Stimulated activated memory B cell treated with anti-CD40 and anti-IgM and Interleukin-4, amounts not matched to agents 10 μg/mL and 1 μg/mL and 100 μg/mL, for 72 hours (primary cell): ENCODE measurements at places on chromosomes 6 and 20.

GRCh38 chr20:59816146-59816738 lies 117.2 kb downstream of the SYCP2 start:
- no peak for ATAC-seq

DNA sequence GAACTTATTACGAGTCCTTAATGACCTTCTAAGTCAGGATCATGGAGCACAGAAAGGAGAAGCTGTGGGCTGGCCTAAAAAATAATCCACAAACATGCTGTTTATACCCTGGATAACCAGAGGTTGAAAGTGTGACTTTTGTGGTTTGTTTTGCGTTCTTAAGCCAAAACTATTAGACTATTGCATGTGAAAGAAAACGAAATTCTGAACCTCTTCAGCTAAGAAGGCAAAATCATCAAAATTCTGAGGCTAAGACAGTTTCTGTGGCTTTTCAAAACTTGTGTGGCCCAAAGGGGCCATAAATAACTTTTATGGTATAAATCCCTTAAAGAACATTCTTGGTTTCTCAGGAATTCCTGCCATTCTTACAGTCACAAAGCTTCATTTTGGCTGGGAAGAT lies 251.0 kb downstream of the UST start:
- no peak for ATAC-seq

- no peak for ATAC-seq
Measured at GRCh38 chr6:5403076-5403475, 141.8 kb downstream of the FARS2 start.

DNA sequence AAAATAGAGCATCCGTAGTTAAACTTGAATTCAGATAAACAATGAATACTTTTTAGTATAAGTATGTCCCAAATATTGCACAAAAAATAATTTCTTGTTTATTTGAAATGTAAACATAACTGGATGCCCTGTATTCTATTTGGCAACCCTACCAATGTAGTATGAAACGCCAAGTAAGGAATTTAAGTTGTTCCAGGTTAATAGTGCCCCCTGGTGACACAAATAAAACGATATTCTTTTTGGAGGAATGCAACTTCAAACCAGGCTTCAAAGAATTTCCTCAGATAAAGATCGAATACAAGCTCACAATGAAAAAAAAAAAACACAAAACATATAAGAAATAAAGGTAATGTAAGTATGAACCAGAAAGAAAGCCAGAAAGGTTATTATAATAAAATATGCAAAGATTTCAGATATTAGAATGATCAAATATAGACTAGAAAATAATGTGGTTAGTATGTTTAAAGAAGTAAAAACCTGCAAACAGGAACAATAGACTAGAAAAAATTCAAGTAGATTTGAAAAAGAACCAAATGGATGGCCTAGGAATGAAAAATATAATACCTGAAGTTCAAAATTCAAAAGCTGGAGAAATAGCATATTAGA lies 18.4 kb upstream of the AKAP7 start:
- ATAC-seq, result no peak

DNA sequence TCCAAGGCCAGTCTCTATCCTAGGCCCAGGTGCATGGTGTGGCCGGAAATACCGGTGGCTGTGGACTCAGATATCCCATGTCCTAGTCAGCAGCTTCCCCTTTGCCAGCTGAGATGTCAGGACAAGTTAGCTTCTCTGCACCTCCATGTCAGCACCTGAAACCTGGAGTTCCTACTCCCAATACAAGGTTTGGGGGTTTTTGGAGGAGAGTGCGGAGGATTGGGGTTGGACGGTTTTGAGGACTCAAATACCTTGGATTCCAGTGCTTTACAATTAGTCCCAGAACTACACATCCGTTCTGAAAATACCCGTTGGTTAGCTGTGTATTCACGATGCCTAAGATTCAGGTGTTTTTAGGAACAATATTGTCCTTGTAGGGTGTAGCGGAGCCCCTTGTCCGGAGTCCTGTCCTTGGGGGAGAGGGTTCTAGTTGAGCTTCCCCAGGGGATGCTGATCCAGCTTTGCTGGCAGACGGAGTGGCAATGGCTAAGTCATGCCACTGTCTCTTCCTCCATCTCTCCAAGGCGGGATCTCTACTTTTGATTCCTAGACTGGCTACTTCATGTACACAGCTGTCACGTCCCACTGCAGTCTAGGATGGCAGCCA lies 45.0 kb downstream of the ADNP start:
- no peak for ATAC-seq

GRCh38 chr20:4749326-4749725 lies 27.6 kb downstream of the PRND start:
- no peak for ATAC-seq

DNA sequence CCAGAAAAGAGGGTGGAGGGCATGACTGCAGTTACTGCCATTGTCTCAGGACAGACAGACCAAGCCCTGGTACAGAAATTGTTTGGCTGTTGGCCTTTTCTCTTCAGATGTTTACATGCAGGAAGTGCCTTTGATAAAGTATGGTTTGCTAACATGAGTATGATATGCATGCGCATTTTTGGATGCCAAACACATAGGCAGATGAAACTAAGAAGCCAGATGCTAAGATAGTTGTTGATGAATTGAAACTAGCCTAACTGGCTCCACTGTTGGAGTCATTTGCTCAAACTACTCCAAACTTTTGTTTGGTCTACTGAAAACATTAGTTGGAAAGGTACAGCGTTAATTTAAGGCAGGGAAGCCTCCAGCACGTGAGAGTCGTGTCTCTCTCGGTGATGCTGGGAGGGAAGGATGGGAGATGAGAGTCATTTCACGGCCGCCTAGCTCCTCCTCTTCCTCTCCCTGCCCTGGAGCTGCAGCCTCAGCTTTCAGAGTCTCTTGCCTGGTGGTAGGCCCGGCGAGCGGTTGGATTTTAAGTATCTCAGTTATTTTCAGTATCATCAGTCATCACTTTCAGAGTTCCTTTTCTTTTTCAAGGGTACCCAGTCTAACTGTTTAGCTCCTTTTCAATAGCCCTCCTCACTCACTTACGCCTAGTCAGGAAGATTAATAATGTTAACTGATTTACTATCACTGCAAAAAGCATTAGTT lies 29.7 kb downstream of the RREB1 start:
- ATAC-seq, result peak; percentile 67

DNA sequence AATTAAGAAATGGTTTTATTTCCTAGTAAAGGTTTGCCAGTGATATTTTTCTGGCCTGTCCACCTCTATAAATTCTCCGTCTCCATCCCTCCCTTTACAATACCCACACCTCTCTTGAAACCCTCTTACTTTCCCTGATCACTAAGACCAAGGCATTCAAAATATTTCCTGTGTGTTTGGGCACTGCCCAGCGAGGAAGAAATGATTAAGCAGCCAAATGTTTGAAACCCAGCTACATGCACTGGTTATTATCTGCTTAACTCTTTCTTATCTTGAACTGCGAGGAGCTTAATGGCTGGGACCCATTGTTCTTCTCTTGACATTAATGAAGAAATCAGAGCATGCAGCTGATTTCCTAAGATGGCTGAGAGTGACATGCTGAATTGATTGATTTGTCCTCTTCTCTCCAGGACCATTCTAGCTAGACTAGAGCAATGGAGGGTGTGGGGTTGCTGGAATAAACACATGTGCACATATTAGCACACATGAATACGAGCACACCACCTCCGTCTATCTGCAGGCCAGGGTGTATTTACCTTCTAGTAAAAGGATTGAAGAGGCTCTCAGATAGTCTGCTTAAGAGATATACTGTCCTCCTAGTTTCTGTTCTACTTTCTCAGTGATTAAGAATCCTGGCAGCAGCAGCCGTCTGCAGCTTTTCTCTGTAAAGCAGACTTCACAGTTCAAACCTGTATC lies 46.1 kb upstream of the PRDM1 start:
- ATAC-seq, result no peak

DNA sequence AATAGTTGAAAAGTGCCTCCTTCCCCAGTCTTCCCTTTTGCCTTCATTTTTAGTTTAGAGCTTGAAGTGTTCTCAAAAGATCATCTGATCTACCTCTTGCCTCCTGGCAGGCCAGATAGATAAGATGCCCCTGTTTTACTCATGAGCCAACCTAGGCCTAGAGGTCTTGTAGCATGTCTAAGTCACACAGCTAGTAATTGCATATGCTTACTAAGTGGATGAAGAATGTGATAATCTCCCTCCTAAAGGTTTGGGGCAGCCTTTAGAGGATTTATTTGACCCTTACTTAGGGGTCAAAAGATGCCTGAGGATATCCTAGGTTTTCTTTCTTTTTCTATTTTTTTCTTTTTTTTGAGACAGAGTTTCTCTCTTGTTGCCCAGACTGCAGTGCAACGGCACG lies 2.1 kb downstream of the C6orf141 start:
- ATAC-seq, result no peak

- ATAC-seq, result no peak
Measured at GRCh38 chr6:3727036-3727435, 24.5 kb downstream of the PXDC1 start.

DNA sequence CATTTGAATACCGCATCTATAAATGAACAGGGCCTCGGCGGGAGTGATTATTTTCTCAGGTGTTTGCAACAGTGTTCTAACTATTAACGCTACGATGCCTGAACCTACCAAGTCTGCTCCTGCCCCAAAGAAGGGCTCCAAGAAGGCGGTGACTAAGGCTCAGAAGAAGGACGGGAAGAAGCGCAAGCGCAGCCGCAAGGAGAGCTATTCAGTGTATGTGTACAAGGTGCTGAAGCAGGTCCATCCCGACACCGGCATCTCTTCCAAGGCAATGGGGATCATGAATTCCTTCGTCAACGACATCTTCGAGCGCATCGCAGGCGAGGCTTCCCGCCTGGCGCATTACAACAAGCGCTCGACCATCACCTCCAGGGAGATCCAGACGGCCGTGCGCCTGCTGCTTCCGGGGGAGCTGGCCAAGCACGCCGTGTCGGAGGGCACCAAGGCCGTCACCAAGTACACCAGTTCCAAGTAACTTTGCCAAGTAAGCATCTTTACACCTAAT lies 70.9 kb downstream of the HFE start:
- ATAC-seq, result peak; percentile 80

DNA sequence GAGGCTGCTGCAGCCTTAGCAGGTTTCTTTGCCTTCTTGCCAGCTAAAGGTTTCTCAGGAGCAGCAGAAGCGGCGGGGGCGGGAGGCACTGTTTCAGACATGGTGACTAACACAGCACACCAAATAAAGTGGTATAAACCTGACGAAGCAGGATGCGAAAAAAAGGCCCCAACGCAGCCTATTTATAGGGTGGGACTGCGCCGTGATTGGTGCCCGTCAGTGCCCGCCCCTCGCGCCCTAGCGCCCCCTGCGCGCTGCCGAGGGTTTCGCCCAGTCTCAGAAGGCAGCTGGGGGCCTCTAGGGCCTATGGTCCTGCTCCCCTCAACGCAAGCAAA lies 55.0 kb downstream of the TRIM38 start:
- ATAC-seq, result no peak

GRCh38 chr6:155187994-155188706 lies 75.7 kb upstream of the CLDN20 start:
- no peak for ATAC-seq

- no peak for ATAC-seq
Measured at GRCh38 chr6:42251911-42252637, 34.4 kb upstream of the MRPS10 start.

DNA sequence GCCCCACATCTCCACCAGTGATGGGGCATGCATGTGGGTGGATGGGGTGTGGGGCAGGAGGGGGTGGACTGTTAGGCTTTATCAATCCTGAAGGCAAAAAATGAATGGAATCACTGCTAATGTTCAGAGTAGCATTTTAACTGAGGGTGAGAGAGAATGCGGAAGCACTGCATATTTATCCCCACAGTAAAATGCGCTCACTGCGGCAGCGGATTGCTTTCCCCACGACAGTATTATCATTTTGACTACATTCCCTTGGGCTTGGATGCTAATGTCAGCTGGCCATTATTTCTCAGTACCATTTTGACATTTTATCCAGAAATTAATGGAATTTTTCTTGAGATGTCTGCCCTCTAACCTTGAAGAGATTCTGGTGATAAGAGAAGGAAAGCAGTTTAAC lies 13.4 kb downstream of the ALDH8A1 start:
- no peak for ATAC-seq
